Activated naive CD4-positive, alpha-beta T cell treated with anti-CD3 and anti-CD28 coated beads for 36 hours (primary cell): ENCODE measurements at places on chromosomes 4 and X. TPM values are rescaled to one million over a fixed set of nuclear protein-coding genes. Genes with fewer than 3 reads are reported as not detected.

Gene MAGEA12
- total RNA-seq: not detected

Gene FAM47A
- total RNA-seq: not detected

Gene DIPK2B
- total RNA-seq: not detected

DNA sequence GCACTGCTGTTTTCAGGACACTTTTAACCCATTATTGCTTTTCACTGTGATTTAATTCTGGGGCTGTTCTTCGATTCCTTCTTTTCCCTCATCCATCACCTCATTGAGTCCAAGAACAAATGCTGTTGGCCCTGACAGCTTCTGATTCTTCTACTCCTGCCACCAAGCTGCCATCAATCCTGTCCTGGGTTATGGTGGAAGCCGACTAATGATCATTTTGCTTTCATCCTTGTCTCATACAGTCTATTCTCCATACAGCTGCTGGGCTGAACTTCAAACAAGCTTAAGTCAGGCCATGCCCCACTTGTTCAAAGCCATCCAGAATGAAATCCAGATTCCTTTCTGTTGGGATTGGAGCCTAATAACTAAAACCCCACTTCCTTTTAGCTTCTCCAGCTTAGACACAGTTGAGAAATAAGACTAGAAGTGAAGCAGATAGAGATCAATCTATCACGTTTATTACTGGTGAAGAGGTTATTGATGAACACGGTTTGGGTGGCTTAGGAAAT is 161.9 kb downstream of the STK32B start:
- DNase-seq: no peak
- H3K36me3 ChIP-seq: no peaks in the 10 kb centered on the region
- H3K27ac ChIP-seq: no peak overlapping the region
- no peaks in the 10 kb centered on the region for H3K4me1 ChIP-seq

- no peaks in the 10 kb centered on the region for H3K4me1 ChIP-seq
- H3K27ac ChIP-seq: no peak overlapping the region
- H3K36me3 ChIP-seq: peaks cover 26% of the 10 kb centered on the region
These were observed 21.5 kb upstream of the GTPBP6 start for GRCh38 chrX:340121-340520.

- no peak for DNase-seq
- H3K27ac ChIP-seq: no peak overlapping the region
- H3K4me1 ChIP-seq: peaks cover 6% of the 10 kb centered on the region
- no peaks in the 10 kb centered on the region for H3K36me3 ChIP-seq
- H3K4me3 ChIP-seq: no peak overlapping the region
These were observed 3.3 kb upstream of the CXCL9 start for GRCh38 chr4:76010576-76010975.

DNA sequence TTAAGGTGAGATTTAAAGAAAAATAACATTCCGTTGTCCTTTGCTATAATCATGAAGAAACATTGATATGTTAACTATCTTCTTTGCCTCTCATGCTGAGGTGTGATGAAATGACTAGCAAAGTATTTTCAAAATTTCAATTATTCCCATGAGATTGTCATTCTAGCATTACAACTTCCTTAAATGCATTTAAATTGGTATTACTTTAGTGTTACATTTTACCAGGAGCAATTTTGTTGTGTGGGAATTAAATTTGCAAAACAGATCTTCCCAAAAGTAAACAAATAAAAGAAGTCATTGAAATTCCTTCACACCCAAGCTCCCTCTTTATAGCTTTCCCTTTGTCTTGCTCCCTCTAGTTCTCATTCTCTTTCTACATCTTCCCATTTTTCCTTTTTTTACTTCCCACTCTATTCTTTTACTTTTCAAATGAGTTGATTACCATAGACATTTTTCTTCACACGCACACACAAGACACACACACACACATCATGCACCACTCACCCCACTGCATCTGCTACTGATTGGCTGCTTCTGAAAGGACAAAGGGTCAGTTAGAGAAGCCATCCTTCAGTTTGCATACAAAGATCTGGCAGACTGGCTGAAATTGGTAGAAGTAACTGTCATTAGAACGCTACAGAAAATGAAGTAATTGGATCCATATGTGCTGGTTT is 10.0 kb upstream of the APELA start:
- H3K4me1 ChIP-seq: no peaks in the 10 kb centered on the region
- DNase-seq: no peak
- no peaks in the 10 kb centered on the region for H3K36me3 ChIP-seq
- no peak overlapping the region for H3K4me3 ChIP-seq
- no peak overlapping the region for H3K27ac ChIP-seq

- H3K4me3 ChIP-seq: no peak overlapping the region
- no peak overlapping the region for H3K27ac ChIP-seq
- no peaks in the 10 kb centered on the region for H3K36me3 ChIP-seq
- no peak for DNase-seq
- no peaks in the 10 kb centered on the region for H3K4me1 ChIP-seq
These were observed 52.1 kb upstream of the STOX2 start for GRCh38 chr4:183852910-183853547.

- peak; percentile 16 for DNase-seq
- H3K27ac ChIP-seq: no peak overlapping the region
- H3K4me1 ChIP-seq: no peaks in the 10 kb centered on the region
- no peaks in the 10 kb centered on the region for H3K27me3 ChIP-seq
These were observed 47.5 kb downstream of the PKD2 start for GRCh38 chr4:88054901-88055300.
